Kidney (tissue), 22 donors: ENCODE measurements at places on chromosomes 7 and 10. TPM values are rescaled to one million over a fixed set of nuclear protein-coding genes. Genes with fewer than 3 reads are reported as not detected.

PTF1A gene
- total RNA-seq, result not detected

ANLN gene
- total RNA-seq, result 1.2 TPM

- no peak overlapping the region for H3K4me3 ChIP-seq
- H3K36me3 ChIP-seq, result peaks cover 9% of the 10 kb centered on the region
Measured at GRCh38 chr10:74977913-74978847, 133.3 kb upstream of the SAMD8 start.

CYP3A5 gene
- total RNA-seq, result 13.5 TPM

- H3K27ac ChIP-seq, result peak overlapping the region; percentile 52
- no peaks in the 10 kb centered on the region for H3K27me3 ChIP-seq
- no peak for DNase-seq
- no peaks in the 10 kb centered on the region for H3K4me1 ChIP-seq
Measured at GRCh38 chr10:68301790-68302502, 29.9 kb upstream of the HNRNPH3 start.

DNA sequence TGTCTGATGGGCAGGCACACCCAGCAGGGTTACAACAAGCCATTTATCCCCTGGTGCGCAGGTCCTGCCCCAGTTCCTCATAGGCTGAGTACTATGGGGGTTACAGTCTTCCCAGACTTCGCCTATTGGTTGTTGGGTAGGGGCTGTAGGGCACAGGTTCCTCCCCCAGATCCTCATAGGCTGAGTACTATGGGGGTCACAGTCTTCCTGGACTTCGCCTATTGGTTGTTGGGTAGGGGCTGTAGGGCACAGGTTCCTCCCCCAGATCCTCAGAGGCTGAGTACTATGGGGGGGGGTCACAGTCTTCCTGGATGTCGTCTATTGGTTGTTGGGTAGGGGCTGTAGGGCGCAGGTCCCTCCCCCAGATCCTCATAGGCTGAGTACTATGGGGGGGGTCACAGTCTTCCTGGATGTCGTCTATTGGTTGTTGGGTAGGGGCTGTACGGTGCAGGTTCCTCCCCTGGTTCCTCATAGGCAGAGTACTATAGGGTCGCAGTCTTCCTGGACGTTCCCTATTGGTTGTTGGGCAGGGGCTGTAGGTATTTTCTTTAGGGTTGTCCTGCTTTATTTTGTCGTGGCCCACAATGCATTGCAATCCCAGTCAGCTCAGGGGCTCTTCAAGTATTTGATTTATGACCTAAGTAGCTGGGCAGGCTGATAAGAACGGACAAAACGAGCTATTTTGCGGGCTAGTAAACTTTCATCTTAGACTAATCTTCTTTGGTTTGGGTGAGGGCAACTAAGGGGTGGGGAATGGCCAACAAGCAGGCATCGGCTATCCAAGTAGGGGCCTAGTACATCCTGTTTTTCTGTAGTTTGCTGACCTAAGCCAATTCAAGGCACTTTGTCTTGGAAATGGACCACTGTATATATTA, 3.4 kb downstream of the LRRC27 start:
- DNase-seq, result peak; percentile 34
- no peaks in the 10 kb centered on the region for H3K36me3 ChIP-seq
- no peak overlapping the region for H3K27ac ChIP-seq
- H3K4me3 ChIP-seq, result no peak overlapping the region

- no peaks in the 10 kb centered on the region for H3K27me3 ChIP-seq
- H3K4me3 ChIP-seq, result no peak overlapping the region
- H3K36me3 ChIP-seq, result no peaks in the 10 kb centered on the region
- DNase-seq, result no peak
- no peak overlapping the region for H3K27ac ChIP-seq
- no peaks in the 10 kb centered on the region for H3K4me1 ChIP-seq
Measured at GRCh38 chr10:102200751-102201640, 25.1 kb upstream of the ELOVL3 start.

SPDYE5 gene
- total RNA-seq, result not detected

NEUROG3 gene
- total RNA-seq, result not detected

DNA sequence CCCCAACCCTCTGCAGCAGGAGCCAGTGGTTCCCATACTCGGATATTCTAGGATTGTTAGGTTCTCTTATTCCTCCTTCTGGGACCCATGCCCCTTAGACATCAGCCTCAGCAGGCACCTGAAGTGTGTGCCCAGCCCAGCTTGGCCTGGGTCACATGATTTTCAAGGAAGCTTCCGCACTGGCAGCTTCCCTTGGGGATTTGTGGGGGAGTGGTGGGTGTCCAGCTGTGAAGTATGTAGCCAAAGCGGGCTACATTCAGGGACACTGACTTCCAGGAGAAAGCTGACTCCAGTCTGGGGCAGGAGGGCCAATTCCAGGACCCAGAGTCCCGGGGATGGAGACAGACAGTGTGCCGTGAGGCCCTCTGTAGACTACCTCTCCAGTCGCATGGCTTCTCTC, 1.3 kb downstream of the LDB1 start:
- H3K27me3 ChIP-seq, result no peaks in the 10 kb centered on the region
- peaks cover 45% of the 10 kb centered on the region for H3K4me1 ChIP-seq
- DNase-seq, result peak; percentile 91
- H3K27ac ChIP-seq, result peak overlapping the region; percentile 99
- H3K36me3 ChIP-seq, result no peaks in the 10 kb centered on the region

GRCh38 chr10:26215935-26216584, 514 bp upstream of the GAD2 start:
- peak; percentile 60 for DNase-seq
- no peak overlapping the region for H3K27ac ChIP-seq
- H3K4me1 ChIP-seq, result peaks cover 4% of the 10 kb centered on the region
- peaks cover 63% of the 10 kb centered on the region for H3K27me3 ChIP-seq
- H3K4me3 ChIP-seq, result no peak overlapping the region

ASAH2 gene
- total RNA-seq, result 1.3 TPM

- H3K27ac ChIP-seq, result no peak overlapping the region
- H3K4me3 ChIP-seq, result no peak overlapping the region
- DNase-seq, result no peak
- no peaks in the 10 kb centered on the region for H3K27me3 ChIP-seq
- no peaks in the 10 kb centered on the region for H3K4me1 ChIP-seq
Measured at GRCh38 chr7:26513948-26514347, 222.3 kb downstream of the SNX10 start.

GRCh38 chr10:3895045-3895631, 110.1 kb upstream of the KLF6 start:
- DNase-seq, result no peak
- no peaks in the 10 kb centered on the region for H3K4me1 ChIP-seq
- no peaks in the 10 kb centered on the region for H3K36me3 ChIP-seq
- H3K27me3 ChIP-seq, result no peaks in the 10 kb centered on the region

- DNase-seq, result no peak
- no peak overlapping the region for H3K4me3 ChIP-seq
- H3K36me3 ChIP-seq, result no peaks in the 10 kb centered on the region
- peak overlapping the region; percentile 18 for H3K27ac ChIP-seq
- H3K4me1 ChIP-seq, result no peaks in the 10 kb centered on the region
- no peaks in the 10 kb centered on the region for H3K27me3 ChIP-seq
Measured at GRCh38 chr10:17138460-17139042, 8.9 kb upstream of the CUBN start.

GRCh38 chr10:97548828-97549455, 23.6 kb upstream of the ANKRD2 start:
- peaks cover 7% of the 10 kb centered on the region for H3K4me1 ChIP-seq
- H3K27me3 ChIP-seq, result no peaks in the 10 kb centered on the region
- no peaks in the 10 kb centered on the region for H3K36me3 ChIP-seq
- no peak overlapping the region for H3K27ac ChIP-seq
- DNase-seq, result no peak

OR6V1 gene
- not detected for total RNA-seq

DNA sequence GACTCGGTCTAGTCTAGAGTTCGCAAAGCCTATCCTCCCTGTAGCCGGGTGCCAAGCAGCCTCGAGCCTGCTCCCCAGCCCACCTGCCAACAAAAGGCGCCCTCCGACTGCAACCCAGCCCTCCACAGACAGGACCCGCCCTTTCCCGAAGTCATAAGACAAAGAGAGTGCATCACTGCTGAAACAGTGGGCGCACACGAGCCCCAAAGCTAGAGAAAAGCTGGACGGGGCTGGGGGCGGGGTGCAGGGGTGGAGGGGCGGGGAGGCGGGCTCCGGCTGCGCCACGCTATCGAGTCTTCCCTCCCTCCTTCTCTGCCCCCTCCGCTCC, 622 bp upstream of the COL1A2 start:
- no peaks in the 10 kb centered on the region for H3K27me3 ChIP-seq
- no peak for DNase-seq
- peak overlapping the region; percentile 82 for H3K4me3 ChIP-seq
- peaks cover 7% of the 10 kb centered on the region for H3K4me1 ChIP-seq

DNA sequence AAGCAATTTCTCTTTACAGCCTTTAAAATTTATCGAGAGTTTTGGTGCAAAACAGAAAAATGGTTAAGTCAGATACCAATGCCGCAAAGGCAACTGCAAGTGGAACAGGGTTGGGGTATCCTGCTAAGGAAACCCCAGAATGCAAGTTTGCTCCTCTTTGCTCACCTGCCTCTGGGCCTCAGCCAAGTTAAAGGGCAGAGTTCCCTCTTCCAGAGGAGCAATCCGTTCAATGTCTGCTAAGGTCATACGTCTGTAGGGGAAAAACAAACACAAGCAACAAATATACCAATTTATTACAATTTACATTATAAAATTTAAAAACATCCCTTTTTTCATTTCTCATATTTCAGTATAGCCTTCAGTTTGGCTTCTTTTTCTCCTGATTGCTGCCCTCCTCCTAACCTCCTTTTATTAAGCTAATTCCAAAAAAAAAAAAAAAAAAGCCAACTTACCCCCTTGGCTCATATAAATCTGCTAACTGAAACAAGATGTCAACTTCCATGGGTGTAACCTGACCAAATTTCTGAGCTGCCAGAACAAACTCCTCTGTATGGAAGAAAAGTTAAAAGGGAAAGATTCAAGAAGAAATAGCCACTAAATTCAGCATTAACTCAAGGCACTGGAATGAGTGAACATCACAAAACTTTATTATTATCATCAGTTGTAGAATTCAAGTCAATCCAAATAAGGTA, 132.6 kb downstream of the SLC25A13 start:
- H3K4me1 ChIP-seq, result no peaks in the 10 kb centered on the region
- H3K36me3 ChIP-seq, result peaks cover 28% of the 10 kb centered on the region
- no peaks in the 10 kb centered on the region for H3K27me3 ChIP-seq
- H3K4me3 ChIP-seq, result no peak overlapping the region
- no peak overlapping the region for H3K27ac ChIP-seq
- DNase-seq, result no peak

ZNF680 gene
- total RNA-seq, result 20.7 TPM

SUPV3L1 gene
- 25.1 TPM for total RNA-seq

C10orf67 gene
- total RNA-seq, result 1.6 TPM

GRCh38 chr10:130804778-130805634, 506.5 kb downstream of the TCERG1L start:
- no peaks in the 10 kb centered on the region for H3K4me1 ChIP-seq
- DNase-seq, result no peak
- H3K36me3 ChIP-seq, result no peaks in the 10 kb centered on the region
- no peak overlapping the region for H3K27ac ChIP-seq

GRCh38 chr10:13724484-13724883, 137.7 kb downstream of the PRPF18 start:
- no peak overlapping the region for H3K4me3 ChIP-seq
- H3K4me1 ChIP-seq, result peaks cover 7% of the 10 kb centered on the region
- no peak for DNase-seq
- H3K27me3 ChIP-seq, result no peaks in the 10 kb centered on the region
- no peaks in the 10 kb centered on the region for H3K36me3 ChIP-seq

TWNK gene
- total RNA-seq, result 8.9 TPM

DNA sequence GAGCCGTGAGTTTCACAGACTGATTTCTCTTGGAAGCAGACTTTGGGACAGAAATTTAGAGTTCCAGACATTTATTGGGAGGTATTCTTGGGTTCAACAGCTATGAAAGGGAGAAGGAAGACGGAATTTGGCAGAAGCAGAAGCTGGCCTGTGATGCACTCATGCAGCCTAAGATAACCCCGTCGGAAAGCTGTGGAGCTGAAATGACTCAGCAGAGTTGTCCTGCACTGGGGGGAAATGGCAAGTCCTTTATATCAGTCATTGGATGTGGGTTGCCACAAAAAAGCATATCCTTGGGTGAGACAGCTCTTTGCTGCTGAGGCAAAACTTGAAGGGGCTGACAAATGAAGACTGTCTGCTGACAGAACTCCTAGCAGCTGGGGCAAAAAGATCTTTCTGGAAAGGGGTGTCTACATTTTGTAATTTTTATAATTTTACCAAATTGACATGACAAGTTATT, 11.5 kb upstream of the MICU1 start:
- no peaks in the 10 kb centered on the region for H3K36me3 ChIP-seq
- no peak overlapping the region for H3K27ac ChIP-seq
- H3K4me3 ChIP-seq, result no peak overlapping the region
- H3K27me3 ChIP-seq, result no peaks in the 10 kb centered on the region
- peak; percentile 5 for DNase-seq

GRCh38 chr7:40072268-40072667, 62.2 kb downstream of the MPLKIP start:
- H3K4me3 ChIP-seq, result no peak overlapping the region
- no peaks in the 10 kb centered on the region for H3K27me3 ChIP-seq
- H3K36me3 ChIP-seq, result no peaks in the 10 kb centered on the region
- DNase-seq, result no peak

- no peak overlapping the region for H3K4me3 ChIP-seq
- no peak for DNase-seq
- no peak overlapping the region for H3K27ac ChIP-seq
- no peaks in the 10 kb centered on the region for H3K4me1 ChIP-seq
- no peaks in the 10 kb centered on the region for H3K36me3 ChIP-seq
- no peaks in the 10 kb centered on the region for H3K27me3 ChIP-seq
Measured at GRCh38 chr7:2971914-2972834, 71.5 kb downstream of the CARD11 start.

NPSR1 gene
- total RNA-seq, result not detected

CDC14C gene
- total RNA-seq, result not detected

GRCh38 chr7:20201380-20201779, 15.8 kb downstream of the MACC1 start:
- DNase-seq, result no peak
- H3K27ac ChIP-seq, result peak overlapping the region; percentile 77
- H3K4me3 ChIP-seq, result no peak overlapping the region
- peaks cover 23% of the 10 kb centered on the region for H3K4me1 ChIP-seq
- H3K27me3 ChIP-seq, result no peaks in the 10 kb centered on the region

STEAP4 gene
- 80.2 TPM for total RNA-seq

MYPN gene
- 0.06 TPM for total RNA-seq

DNA sequence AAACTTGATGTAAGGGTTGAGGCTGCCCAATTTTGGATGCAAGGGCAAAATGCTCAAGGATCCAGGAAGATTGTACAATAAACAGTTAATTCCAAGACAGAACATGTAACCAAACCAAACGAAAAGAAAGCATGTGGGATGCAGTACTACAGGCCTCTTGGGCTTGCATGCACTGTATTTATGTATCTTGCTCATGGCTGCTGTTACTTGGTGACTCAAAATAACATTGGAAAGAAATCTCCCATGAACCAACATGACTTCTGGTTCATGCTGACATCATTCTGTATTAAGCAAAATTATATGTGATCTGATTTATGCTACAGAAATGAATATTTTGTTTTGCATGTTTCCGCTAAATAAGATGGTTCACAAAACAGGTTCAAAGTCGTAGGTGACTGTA, 65.9 kb upstream of the FZD1 start:
- no peak for DNase-seq
- H3K4me3 ChIP-seq, result no peak overlapping the region
- peaks cover 7% of the 10 kb centered on the region for H3K4me1 ChIP-seq
- no peaks in the 10 kb centered on the region for H3K36me3 ChIP-seq
- no peak overlapping the region for H3K27ac ChIP-seq
- no peaks in the 10 kb centered on the region for H3K27me3 ChIP-seq
